ENCODE measurements at places on chromosomes 5 and 9. TPM values are rescaled to one million over a fixed set of nuclear protein-coding genes. Genes with fewer than 3 reads are reported as not detected.

The ACOT12 gene
- 0.19 TPM for polyA plus RNA-seq

The ISL1 gene
- polyA plus RNA-seq = 15.2 TPM

The SARDH gene
- polyA plus RNA-seq = 5.9 TPM

The TRPM6 gene
- 0.08 TPM for polyA plus RNA-seq

The CER1 gene
- not detected for polyA plus RNA-seq

All from SK-N-SH (cell line).